ENCODE measurements at places on chromosomes 7 and 10. TPM values are rescaled to one million over a fixed set of nuclear protein-coding genes. Genes with fewer than 3 reads are reported as not detected.

PRPS1L1 gene
- total RNA-seq, result not detected

RBP3 gene
- not detected for total RNA-seq

KIAA1549 gene
- 3.2 TPM for total RNA-seq

NMT2 gene
- 23.2 TPM for total RNA-seq

CFAP70 gene
- total RNA-seq, result 1.0 TPM

AKR1C8 gene
- total RNA-seq, result not detected

STEAP4 gene
- 72.4 TPM for total RNA-seq

CNNM2 gene
- total RNA-seq, result 5.4 TPM

GNA12 gene
- 52.2 TPM for total RNA-seq

MNX1 gene
- not detected for total RNA-seq

TMEM139 gene
- total RNA-seq, result not detected

TMEM60 gene
- 15.9 TPM for total RNA-seq

HYAL4 gene
- not detected for total RNA-seq

TMEM209 gene
- total RNA-seq, result 6.8 TPM

DNA sequence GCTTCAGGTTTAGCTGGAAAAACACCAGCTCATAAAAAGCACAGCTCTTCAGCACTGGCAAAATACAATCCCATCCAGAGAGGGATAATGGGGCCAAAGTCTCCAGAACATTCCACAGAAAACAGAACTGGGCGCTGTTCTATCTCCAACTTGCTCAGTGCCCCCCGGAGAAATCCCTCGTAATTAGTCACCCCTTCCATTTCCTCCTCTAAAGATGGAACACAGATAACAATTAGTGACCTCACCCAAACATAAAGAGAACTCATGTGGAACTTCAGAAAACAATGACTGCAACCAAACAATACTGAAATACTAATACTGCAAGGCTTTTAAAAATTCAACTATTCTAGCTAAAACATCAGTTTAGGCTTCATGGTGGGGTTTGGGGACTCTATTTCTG lies 46.3 kb downstream of the KIAA1549 start:
- DNase-seq, result no peak

DNA sequence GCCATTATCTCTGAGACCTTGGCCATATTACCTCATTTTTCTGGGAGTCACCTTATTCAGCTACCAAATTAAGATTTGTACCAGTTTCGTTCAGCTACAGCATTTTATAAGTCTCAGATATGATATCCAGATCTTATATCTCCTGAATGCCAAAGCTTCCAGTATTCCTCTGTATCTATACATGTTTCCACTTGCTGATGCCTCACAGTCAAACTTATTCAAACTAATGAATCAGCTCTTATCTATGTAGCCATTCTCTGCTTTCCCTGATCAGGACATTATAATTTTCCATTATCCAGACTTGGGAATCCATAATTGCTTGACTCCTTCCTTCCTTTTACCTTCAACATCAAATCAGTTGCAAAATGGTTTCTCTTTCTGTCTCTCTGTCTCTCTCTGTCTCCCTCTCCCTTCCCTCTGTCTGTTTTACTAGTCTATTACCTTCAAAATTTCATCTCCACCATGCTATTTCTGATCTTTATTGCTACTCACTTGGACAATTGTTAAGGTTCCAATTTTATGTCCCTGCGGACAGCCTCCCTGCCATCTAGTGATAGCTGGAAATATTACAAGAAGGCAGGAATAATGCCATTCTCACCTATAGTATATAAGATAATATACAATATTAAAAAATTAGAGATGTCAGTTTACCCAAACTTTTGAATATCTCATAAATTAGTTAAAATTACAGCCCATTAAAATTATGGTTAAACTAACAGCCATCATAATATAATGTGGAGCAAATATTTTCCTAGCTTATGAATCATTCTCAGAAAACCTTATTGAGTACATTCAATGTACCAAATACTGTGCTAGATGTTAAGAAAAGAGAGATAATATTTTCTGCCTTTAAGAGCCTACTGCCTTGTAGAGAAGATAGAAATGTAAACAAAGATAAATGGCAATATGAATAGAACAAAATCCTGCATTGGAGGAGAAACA lies 89.8 kb downstream of the PCLO start:
- DNase-seq, result no peak

DNA sequence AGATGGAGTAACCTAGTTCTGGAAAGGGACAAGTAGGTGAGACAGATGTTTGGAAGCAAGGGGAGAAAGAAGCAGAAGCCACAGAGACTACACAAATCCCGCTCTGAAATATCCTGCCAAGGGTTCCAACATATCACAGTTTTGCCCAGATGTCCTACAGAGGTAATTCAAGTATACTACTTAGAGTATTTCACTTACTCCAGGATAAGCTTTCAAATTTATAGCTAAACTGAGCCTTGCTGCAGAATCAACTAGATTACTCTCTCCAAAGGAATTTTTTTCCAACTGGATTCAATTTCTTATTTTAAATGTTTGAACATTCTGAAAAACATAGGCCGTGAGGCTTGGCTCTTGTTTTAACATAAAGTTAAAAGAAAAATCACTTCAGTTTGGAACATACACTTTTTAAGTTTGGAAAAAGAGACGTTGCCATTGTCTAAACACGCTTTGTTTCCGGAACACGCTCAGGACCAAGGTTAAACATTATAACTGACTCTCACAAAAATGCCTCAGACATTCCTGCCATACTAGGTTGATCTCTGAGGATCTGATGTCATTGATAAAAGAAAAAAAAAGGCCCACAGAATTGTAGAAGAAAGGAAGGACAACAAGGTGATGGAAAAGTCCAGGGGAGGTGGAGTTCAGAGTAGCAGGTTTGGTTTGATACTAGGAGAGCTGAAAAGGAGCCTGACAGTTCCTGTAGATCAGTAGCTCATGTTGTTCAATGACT lies 74.8 kb downstream of the FAM185A start:
- no peak for DNase-seq

GRCh38 chr10:47306387-47307210 lies 6.6 kb downstream of the GDF10 start:
- no peak for DNase-seq

- DNase-seq, result peak; percentile 42
Observed at GRCh38 chr7:48298779-48299178, 127.5 kb downstream of the ABCA13 start.

- no peak for DNase-seq
Observed at GRCh38 chr10:101066146-101066895, 4.5 kb downstream of the KAZALD1 start.

DNA sequence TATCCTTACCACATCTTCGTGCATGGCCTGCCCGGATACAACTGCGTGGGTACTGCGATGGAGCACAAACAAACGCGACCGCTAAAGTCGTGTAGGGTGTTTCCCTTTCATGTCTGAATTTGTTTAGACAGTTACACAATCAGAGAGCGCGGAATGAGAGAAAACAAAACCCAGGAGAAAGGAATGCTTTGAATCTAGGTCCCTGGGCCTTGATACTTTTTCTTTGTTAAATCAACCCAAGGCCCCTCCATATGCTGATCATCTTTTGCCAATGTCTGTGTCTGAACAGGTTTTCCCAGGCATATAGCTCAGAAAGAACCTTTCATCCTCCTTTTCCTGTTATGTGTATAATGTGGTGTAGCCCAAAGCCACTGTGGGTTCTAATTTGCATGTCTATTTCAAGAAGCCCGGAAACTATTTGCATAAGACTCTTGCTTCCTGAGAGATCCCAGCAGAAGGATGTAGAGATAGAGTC lies 145.8 kb downstream of the FRMD4A start:
- no peak for DNase-seq

GRCh38 chr10:91415816-91416215 lies 5.7 kb downstream of the HECTD2 start:
- no peak for DNase-seq

GRCh38 chr7:155404976-155405375 lies 53.0 kb upstream of the EN2 start:
- no peak for DNase-seq

GRCh38 chr7:35623381-35623780 lies 71.6 kb downstream of the HERPUD2 start:
- no peak for DNase-seq

DNA sequence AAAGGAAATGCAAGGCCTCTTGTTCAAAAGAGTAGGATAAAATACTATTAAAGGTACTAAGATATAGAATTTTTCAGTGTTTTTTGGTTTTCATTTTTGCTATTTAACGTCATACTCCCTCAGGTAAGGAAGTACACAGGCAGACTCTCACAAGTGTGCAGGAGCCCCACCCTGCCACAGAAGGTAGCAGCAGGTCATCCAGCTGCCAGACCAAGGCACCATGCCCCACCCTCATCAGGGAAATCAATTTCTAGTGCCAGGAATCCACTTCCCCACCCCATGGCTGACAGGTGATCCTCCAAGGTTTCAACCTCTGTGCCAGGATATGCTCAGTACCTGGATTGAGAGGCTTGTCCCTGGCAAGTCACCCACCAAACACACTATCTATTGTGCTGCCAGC lies 712.9 kb downstream of the SORCS3 start:
- no peak for DNase-seq

DNA sequence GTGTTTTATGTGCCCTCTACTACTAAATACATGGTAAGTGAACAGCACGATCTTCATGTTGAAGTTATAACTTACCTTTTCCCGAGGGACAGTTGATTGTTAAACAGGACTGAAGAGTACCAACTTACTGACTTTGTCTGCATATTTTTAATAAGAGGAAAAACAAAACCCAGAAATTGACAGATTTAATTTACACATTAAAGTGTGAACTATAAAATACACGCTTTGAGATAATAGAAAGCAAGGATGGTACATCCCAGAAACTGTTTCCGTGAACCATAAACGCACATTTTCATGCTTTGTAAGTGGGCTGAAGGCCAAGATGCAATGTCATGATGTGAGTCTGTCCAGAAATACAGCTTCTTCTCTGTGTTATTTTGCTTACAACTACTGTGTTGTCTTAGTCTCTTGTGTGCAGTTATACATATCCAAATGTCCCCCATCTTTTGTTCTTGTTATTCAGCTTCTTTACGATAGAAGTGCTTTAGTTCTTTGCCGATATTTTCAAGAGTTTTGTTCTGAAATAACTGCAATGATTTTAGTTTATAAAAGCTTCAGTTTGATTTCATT lies 190.1 kb downstream of the MLLT10 start:
- no peak for DNase-seq

- no peak for DNase-seq
Observed at GRCh38 chr10:129836253-129836652, 127.8 kb downstream of the EBF3 start.

DNA sequence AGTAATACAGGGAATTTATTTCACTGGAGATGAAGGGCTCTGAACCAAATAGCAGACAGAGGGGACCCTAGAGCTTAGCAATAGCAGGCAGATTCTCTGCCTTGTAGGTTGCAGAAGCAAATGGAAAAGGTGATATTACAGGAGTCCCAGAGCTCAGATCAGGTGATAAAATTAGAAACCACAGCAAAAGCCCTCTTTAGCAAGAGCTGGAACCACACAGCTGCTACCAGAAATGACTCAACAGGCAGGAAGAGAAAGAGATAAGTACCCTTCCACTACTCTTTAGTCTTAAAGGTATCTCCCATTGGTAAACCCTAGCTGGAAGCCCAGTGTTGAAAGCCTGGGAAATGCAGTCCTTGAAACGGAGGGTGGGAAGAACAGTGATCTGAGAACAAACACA lies 535.6 kb upstream of the GHITM start:
- DNase-seq, result no peak

DNA sequence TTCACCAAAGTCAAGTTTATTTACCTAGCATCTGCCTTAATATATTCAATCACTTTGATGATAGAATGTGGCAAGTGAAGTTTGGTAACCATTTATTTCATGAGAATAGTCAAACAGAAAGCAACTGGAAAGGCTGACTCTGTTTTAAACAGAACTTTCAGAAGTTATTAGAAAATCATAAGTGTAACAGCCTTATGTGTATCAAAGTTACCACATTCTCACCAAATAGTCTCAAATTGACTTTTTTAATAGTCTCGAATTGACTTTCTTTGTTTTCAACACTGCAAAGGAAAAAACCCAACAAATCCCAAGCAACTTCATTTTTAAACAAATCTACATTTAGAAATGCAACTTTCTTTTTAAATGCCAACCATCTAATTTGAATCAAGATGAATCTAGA lies 29.5 kb downstream of the NAMPT start:
- no peak for DNase-seq

GRCh38 chr7:24812305-24812945 lies 55.2 kb upstream of the GSDME start:
- no peak for DNase-seq

DNA sequence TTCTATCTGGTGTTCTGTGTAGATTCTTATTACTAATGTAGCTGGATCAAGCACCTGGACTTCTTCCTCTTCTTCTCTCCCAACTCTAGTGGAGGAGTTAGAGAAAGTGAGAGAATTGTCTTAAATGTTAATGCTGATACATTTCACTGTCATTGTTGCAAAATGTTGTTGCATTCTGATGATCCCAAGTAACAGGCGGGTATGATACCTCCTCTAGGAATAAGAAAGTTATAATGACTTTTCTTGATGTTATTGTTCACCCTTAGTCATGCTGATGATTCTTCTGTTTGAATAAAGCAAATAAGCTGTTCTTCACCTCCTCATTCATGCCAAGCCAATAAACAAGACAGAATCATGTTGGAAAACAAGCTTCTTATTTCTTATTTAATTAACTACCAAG lies 9.1 kb downstream of the CHRM2 start:
- no peak for DNase-seq

DNA sequence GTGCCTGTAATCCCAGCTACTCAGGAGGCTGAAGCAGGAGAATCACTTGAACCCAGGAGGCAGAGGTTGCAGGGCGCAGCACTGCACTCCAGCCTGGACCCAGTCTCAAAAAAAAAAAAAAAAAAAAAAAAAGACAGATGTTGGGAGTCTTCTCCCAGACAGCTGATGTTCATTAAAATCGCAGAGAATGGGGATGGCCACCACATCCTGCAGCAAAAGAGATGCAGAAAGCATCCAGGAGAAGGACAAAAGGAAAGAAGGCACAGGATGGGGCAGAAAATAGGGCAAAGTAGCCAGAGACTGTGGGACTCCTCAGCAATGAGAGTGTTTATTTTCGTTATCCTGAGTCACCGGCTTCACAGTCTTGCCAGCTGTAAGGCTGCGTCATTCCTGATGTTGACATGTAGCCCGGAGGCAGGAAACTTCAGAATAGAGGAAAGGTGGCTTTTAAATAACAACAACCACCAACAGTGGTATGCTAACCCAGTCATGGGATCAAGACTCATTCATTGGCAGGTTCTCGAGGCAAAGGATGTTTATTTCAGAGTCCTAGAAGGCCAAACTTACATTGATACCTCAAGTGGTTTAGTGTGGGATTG lies 149.5 kb upstream of the SVIL start:
- DNase-seq, result peak; percentile 93

- DNase-seq, result no peak
Observed at GRCh38 chr10:47033081-47033480, 121.9 kb downstream of the PTPN20 start.

Measured in esophagus muscularis mucosa (tissue), 4 donors.